ENCODE measurements at places on chromosomes 12 and 14.

DNA sequence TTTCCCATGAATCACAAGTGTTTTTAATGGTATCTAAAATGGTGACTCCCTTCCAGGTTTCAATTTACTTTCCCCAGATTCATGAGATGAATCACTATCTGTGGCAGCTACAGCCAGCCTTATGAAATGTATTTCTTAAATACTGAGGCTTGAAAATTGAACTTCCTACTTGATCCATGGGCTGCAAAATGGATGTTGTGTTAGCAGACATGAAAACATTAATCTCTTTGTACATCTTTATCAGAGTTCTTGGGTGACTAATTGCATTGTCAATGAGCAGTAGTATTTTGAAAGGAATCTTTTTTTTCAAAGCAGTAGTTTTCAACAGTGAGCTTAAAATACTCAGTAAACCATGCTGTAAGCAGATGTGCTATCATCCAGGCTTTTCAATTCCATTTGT lies 250.8 kb downstream of the SLC6A15 start:
- DNase-seq = no peak

DNA sequence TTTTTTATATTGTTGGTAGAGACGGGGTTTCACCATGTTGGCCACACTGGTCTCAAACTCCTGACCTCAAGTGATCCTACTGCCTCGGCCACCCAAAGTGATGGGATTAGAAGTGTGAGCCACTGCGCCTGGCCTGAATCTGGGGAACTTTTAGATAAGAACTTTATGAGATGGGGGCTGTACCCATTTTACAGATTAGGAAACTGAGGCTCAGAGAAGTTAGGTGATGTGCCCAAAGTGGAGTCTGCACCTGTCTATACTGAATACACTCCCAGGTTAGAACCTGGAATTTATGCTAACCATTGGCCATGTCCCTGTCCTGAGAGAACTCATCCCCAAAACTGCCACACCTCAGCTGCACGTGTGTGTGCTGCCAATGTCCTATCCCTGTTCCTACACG lies 81.9 kb downstream of the ESRRB start:
- DNase-seq = no peak

GRCh38 chr12:41442896-41443295 lies 254.8 kb downstream of the PDZRN4 start:
- DNase-seq = no peak

DNA sequence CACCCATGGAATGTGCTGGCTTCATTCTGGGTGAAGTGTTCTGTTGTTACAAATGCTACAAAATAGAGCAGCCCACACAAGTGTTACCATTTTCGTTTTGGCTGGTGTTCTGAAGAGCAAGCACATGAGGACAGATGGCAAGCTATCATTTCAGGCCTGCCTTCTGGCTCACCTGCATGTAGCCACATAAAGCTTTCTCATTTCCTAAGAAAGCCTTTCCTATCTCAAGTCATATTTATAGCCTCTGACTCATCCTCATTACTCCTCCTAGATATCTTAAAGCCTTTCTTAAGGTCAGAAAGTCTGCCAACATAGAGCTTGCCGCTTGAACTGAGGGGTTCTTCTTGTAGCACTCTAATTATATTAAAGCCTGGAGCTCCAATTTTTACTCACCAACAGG lies 89.0 kb downstream of the PTPRR start:
- DNase-seq = no peak

DNA sequence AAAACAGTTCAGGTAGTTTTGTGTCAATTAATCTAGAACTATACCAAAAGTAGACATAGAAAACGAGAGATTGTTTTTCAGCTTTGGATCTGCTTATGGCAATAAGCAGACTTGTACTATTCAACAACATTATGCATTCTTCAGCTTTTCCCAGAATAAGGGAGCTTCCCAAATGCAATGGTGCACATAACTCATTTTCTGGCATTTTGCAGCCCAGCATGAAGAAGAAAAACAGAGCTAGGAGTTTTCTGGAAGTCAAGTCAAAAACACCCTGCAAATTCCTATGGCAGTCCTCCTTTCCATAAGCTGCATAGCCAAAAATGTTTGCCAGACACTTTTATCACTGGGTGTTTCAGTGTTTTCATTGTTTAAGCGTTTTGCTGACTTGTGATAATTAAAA lies 314.7 kb downstream of the NAV3 start:
- no peak for DNase-seq

DNA sequence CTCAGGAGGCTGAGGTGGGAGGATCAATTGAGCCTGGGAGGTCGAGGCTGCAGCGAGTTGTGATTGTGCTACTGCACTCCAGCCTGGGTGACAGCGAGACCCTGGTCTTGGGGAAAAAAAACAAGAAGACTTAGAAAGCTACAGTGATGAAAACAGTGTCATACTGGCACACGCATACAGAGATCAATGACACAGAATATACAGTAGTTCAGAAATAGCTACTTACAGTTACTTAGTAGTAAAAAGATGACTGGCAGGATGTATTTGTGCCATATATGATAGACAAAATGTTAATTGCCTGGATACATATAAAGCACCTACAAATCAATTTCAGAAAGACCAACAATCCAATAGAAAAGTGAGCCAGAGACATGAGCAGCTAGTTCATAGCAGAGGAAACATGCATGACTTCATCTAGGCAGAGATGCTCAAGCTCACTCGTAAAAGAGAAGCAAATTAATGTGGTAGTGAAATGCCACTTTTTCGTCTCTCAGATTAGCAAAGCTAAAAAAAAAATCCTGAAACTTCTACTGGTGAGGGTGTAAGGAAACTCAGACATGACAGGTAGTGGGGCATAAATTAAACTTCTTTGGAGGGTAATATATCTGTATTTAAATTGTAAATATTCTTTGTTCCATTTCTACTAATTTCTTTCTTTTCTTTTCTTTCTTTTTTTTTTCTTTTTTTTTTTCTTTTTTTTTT lies 2.5 kb upstream of the ALDH2 start:
- DNase-seq = no peak

- no peak for DNase-seq
Measured at GRCh38 chr12:120856980-120857379, 47.2 kb downstream of the SPPL3 start.

- DNase-seq = no peak
Measured at GRCh38 chr12:27606986-27607385, 83.0 kb downstream of the PPFIBP1 start.

DNA sequence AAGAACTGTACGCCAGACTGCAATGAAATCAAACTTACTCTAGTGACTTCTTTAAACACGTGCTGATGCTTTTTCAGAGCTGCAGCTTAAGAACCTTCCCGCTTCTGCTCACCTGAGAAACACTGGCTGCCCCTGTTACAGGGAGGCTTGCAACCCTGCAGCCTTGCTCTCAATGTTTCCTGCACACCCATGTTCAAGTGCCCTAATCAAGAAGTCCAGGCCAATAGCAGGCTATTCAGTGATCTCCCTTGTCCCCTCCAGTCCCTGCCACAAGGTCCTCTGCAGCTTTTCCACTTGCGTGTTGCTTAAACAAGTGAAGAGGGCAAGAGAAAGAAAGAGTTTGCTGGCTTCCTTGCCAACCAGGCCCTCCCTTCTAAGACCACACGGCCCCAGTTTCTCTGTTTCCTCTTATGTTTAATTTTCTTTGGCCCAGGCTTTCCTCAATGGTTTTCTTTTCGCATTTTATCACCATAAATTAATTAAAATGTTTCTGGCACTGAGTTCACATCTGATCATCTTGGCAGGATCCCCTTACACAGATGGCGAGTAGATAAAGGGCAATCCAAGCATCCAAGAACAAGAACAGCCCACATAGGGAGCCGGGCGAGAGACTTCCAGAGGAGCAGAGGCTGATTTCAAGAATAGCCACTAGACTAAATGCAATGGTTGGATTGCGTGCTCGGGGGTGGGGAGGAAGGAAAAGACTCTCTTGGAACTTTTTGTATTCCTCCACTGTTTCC lies 82.3 kb upstream of the CDKN3 start:
- no peak for DNase-seq

DNA sequence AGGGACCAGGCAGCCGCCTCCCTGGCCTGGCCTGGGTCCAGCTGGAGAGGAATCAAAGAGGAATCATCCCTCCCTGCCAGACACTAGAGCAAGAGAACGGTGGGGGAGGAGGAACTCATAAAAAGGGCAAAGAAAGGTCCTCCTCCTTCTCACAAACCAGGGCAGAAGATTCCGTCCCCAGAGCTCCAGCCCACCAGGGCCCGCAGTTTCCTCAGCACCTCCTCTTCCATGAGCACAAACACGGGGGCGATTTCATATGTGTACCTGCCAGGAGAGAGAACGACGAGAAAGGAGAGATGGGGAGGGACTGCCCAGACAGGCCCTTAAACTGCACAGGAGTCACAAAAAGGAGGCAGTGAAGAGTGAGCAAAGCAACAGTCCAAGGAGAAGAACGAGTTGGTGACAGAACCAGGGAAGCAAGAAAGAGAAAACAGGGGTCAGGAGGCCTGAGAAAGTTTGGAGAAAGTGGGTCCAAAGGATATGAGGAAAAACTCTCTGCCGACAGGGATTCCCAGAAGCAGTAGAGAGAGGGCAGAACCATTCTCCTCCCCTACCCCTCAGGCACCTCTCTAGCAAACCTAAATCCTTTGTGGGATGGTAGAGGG lies 8.7 kb upstream of the ZNF740 start:
- DNase-seq = no peak

- no peak for DNase-seq
Measured at GRCh38 chr14:102389246-102389645, 26.5 kb downstream of the TECPR2 start.

- DNase-seq = no peak
Measured at GRCh38 chr14:50523271-50524041, 8.9 kb downstream of the MAP4K5 start.

- no peak for DNase-seq
Measured at GRCh38 chr14:78227248-78228077, 57.3 kb downstream of the NRXN3 start.

GRCh38 chr14:27995691-27996090 lies 770.9 kb upstream of the FOXG1 start:
- DNase-seq = no peak

DNA sequence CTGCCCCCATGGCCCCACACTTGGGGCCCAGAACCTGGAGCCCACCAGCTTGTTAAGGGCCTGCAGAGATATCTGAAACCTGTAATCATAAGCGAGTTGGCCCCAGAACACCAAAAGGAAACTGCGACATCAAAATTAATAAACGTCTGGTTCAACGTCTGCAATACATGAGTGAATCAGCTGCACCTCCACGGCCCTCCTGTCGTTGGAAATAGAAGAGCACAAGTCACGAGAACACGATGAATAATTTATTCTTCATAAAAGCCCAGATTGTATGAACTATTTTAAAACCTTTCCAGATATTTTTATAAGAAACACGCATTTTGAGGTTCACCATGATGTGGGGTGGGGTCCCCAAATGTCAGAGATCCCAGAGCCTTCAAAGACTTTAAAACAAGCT lies 9.7 kb upstream of the CMKLR1 start:
- no peak for DNase-seq

DNA sequence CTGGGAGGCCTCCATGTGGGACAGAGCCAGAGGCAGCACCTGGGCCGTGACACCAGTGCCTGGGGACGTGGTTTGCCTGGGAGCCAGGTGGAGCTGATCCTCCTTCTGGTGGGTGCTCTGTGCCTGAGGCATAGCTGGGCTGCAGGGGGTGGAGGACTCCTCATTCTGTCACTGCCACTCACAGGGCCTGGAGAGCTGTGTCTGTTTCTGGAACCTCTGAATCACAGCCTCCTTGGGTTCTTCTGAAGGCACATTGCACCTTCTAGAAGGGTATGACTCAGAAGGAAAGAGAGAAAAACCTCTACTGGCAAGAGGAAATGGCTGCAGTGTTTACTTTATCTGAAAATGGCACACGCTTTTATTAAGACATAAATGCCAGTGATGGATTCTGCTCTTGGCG lies 659.8 kb downstream of the VRK1 start:
- DNase-seq = peak; percentile 67

DNA sequence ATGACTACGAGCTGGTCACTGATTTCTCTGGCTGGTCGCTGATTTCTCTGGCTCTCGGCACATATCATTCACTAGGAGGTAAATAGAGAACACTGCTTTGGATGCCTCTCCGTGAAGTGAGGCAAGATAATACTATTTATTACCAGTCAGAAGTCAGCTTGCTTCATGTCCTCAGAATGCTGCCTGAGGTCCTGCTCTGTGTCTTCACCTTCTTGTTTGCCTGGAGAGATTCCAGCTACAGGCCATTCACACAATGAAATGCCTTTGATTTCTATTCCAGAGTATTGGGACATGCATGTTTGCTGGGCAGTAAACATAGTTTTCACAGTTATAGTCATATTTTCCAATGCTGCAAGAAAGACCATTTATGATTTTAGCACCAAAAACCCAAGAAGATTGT lies 106.7 kb downstream of the AEBP2 start:
- no peak for DNase-seq

DNA sequence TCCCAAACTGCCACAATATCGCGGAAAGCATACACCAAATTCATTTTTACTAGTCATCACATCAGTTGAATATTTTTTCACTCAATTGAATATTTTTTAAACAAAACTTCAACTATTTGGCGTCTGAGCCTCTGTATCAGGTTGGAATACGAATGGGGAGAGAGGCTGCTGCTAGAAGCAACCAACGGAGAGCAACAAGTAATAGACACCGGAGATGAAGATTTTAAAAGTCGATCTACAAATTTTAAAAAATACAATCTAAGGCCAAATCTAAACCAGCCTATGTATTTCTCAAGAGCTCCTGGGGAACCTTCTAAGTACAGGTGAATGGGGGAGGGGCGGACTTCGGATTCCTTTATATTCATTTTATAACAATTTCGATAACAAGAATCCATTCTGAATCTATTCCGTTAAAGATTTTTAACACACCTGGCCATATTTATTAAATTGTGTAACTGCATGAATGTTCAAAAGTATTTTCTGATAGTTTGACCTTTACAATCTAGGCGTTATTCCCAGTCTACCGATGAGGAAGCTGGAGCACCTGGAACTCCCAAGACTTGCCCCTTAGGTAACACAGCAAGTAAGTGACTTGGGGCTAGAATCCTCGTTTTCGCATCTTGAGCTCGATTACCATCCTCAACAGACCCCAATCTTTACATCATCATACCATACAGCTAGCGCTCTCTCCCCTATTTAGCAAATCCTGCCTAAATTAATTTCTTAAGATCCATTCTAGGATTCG lies 1.2 kb downstream of the GNPNAT1 start:
- DNase-seq = no peak

DNA sequence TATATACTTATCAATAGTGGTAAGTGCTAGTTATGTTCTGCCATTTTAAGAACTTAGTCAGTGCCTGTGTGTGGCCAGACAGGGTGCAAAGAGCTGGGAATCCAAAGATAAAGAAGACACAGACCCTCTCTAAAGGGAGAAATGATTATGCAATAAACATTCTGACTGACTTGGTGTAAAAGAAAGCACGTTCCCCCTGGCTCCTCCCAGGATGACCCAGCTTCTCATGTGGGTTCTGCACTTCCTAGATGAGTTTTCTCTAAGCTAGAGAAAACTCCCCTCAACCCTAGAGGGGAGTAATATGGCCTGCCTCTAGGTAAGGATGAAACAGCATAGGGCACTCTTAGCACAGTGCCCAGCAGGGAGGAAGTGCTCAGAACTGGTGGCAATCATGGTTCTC lies 231.2 kb downstream of the VRK1 start:
- DNase-seq = no peak

DNA sequence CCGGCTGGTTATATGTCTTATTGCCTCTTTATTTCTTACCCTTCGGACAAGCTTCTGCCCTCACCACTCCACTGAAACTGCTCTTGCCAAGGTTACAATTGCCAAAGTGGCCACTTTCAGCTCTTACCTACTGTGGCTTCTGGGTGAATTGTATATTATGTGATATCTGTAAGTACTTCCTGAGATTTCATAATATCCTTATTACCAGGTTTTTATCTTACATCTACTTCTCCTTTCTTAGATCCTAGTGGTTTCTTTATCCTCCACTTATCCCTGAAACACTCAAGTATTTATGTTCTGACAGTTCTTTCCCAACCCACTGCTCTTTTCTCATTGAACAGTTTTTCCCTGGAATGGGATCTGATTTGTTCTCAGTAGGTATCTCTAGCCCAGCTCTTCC lies 10.5 kb downstream of the CELA1 start:
- no peak for DNase-seq
